ENCODE measurements at places on chromosomes 11 and 22. TPM values are rescaled to one million over a fixed set of nuclear protein-coding genes. Genes with fewer than 3 reads are reported as not detected.

Gene DRD2
- not detected for total RNA-seq

Gene TEX54
- not detected for total RNA-seq

Gene OR52N4
- 1.6 TPM for total RNA-seq

Gene SCUBE2
- not detected for total RNA-seq

GRCh38 chr11:63874511-63874910 is 35.6 kb downstream of the MARK2 start:
- H3K36me3 ChIP-seq = peaks cover 23% of the 10 kb centered on the region
- H3K27me3 ChIP-seq = no peaks in the 10 kb centered on the region
- H3K27ac ChIP-seq = no peak overlapping the region
- no peak for DNase-seq
- H3K4me3 ChIP-seq = no peak overlapping the region

- H3K4me1 ChIP-seq = peaks cover 20% of the 10 kb centered on the region
- no peaks in the 10 kb centered on the region for H3K36me3 ChIP-seq
- H3K27ac ChIP-seq = no peak overlapping the region
- no peak overlapping the region for H3K4me3 ChIP-seq
- peak; percentile 89 for DNase-seq
- no peaks in the 10 kb centered on the region for H3K27me3 ChIP-seq
Measured at GRCh38 chr11:1389103-1389931, 417 bp upstream of the BRSK2 start.

GRCh38 chr11:46905806-46906205 is 12.5 kb downstream of the LRP4 start:
- no peak overlapping the region for H3K27ac ChIP-seq
- no peak for DNase-seq
- no peak overlapping the region for H3K4me3 ChIP-seq
- no peaks in the 10 kb centered on the region for H3K27me3 ChIP-seq
- no peaks in the 10 kb centered on the region for H3K4me1 ChIP-seq

GRCh38 chr11:117803896-117804295 is 6.9 kb upstream of the DSCAML1 start:
- H3K4me1 ChIP-seq = no peaks in the 10 kb centered on the region
- no peak for DNase-seq
- no peaks in the 10 kb centered on the region for H3K36me3 ChIP-seq

GRCh38 chr11:119859684-119860083 is 130.7 kb upstream of the NECTIN1 start:
- H3K27ac ChIP-seq = no peak overlapping the region
- no peaks in the 10 kb centered on the region for H3K4me1 ChIP-seq
- DNase-seq = no peak
- H3K4me3 ChIP-seq = no peak overlapping the region
- H3K36me3 ChIP-seq = no peaks in the 10 kb centered on the region

- no peak overlapping the region for H3K4me3 ChIP-seq
- no peaks in the 10 kb centered on the region for H3K4me1 ChIP-seq
- H3K27me3 ChIP-seq = no peaks in the 10 kb centered on the region
- H3K36me3 ChIP-seq = no peaks in the 10 kb centered on the region
- no peak overlapping the region for H3K27ac ChIP-seq
Measured at GRCh38 chr11:41978945-41979344, 519.5 kb upstream of the LRRC4C start.

- no peak overlapping the region for H3K27ac ChIP-seq
- no peaks in the 10 kb centered on the region for H3K36me3 ChIP-seq
- no peaks in the 10 kb centered on the region for H3K4me1 ChIP-seq
Measured at GRCh38 chr11:69541501-69542313, 60.2 kb downstream of the LINC01488 start.

DNA sequence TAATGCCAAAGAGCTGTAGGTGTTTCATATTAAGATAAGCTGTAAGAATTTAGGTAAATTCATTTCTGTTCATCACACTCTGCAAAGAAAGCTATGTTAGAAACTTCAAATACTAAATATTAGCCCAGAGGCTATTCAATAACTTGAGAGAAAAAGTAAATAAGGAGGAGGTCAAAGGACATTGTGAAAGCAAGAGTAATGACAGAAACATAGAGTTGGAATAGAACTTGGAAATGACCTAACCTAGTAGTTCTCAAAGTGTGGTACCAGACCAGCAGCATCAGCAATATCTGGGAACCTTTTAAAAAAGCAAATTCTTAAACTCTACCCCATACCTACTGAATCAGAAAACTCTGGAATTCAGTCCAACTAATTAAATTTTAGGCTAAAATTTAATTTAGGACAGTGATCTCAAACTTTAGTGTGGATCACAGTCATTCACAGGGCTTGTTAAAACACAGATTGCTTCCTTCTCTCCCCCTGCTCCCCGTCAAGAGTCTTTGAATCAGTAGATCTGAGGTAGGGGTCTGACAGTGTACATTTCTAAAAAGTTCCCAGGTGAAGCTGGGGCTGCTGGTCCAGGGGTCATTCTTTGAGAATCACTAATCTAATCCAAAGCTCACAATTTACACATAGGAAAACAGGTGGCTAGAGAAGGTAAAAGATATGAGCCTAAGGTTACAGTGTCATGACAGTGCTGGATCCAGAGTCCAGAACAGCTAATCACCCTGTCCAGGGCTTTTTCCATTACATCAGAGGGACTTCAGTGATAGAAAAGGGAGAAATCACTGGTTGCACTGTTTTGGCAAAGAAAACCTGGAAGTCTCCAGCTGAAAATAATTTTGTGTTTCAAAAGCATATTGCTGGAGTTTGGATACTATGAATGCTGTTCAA is 241.1 kb downstream of the SOX6 start:
- H3K36me3 ChIP-seq = no peaks in the 10 kb centered on the region
- no peak overlapping the region for H3K27ac ChIP-seq
- H3K4me3 ChIP-seq = no peak overlapping the region
- H3K4me1 ChIP-seq = no peaks in the 10 kb centered on the region
- H3K27me3 ChIP-seq = no peaks in the 10 kb centered on the region
